Dorsolateral prefrontal cortex (tissue), 122 donors: ENCODE measurements at places on chromosomes 6 and 20. TPM values are rescaled to one million over a fixed set of nuclear protein-coding genes. Genes with fewer than 3 reads are reported as not detected.

The DEFB132 gene
- total RNA-seq, result not detected

The PNLDC1 gene
- total RNA-seq, result 3.8 TPM

The OLIG3 gene
- total RNA-seq, result not detected

The B3GAT2 gene
- 9.0 TPM for total RNA-seq

The HLA-G gene
- not detected for total RNA-seq

The LY6G6D gene
- not detected for total RNA-seq

The TBXT gene
- not detected for total RNA-seq

The FOXP4 gene
- total RNA-seq, result 23.8 TPM

The BEND6 gene
- 52.2 TPM for total RNA-seq
